RWPE1 (cell line): ENCODE measurements at places on chromosomes 4 and X.

- DNase-seq = no peak
Observed at GRCh38 chrX:27465036-27465435, 1.9 kb upstream of the PPP4R3C start.

DNA sequence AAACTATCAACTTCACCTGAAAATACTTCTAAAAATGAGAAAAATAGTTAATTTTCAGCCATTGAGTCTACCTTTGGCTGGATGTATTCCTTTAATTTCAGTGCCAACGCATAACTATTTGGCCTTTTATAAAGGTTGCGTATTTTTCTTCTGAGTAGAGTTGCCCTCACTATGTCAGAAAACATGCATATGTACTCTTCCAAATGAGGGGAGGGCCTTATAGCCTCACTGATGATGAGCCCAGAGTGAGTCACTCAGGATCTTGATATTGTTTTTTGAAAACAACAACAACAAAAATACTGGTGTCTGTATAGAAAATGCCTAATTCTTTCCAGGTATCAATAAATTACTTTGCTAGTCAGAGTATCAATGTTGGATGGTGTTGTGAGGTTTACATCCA is 349.3 kb downstream of the FBXO8 start:
- peak; percentile 32 for DNase-seq

- no peak for DNase-seq
Observed at GRCh38 chr4:37662251-37662650, 23.9 kb downstream of the RELL1 start.

- no peak for DNase-seq
Observed at GRCh38 chr4:139633195-139633594, 32.4 kb upstream of the MGST2 start.

GRCh38 chr4:150206954-150207353 is 128.7 kb downstream of the DCLK2 start:
- no peak for DNase-seq

DNA sequence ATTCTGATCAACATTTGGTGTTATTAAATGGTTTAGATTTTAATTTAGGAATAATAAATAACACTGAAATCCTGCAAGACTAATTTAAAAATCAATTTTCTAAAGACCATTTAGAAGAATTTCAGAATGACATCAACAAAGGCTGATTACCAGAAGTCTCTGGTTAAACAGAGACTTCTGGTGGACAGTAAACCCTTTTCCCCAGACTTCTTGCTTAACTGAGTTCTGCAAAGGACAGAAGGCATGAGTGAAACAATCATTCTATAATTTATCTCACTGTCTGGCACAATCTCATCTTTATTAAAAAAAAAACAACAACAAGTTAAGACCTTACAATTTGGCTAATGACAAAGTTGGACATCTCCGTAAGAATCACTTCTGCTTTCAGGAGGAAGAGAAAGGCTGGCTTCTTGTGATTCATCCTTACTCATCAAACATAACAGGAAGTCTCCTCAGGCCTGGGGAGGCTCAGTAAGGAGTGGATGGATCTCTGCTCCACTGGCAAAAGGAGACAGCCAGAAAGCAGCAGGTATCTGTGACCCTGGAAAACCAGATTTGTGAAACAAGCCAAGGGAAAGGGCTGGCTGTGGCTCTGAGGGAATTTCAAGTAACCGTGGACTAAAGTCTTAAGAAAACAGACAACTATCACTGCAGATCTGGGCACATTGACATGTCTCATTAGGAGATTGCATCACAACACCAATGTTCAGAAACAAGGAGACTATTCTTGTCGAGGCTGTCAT is 908 bp upstream of the TLR6 start:
- peak; percentile 80 for DNase-seq

- no peak for DNase-seq
Observed at GRCh38 chrX:79408623-79409322, 41.6 kb upstream of the ITM2A start.

DNA sequence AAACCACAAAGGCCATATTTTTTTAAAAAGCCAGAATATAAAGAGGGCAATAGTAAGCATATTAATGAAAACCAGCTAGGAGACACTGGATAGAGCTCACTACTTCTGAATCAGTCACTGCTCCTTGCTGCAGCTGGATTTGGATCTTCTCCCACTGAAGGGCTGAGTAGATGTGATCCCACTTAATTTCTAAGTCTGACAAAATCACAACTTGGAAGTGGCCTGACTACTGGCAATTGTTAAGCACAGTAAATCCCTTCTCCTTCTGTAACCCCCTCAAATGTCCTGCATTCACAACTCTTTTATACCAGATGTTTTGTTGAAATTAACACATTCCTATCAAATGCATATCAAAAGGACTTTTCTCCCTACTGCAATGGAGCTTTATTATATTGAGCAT is 72.9 kb downstream of the AMMECR1 start:
- DNase-seq = no peak

DNA sequence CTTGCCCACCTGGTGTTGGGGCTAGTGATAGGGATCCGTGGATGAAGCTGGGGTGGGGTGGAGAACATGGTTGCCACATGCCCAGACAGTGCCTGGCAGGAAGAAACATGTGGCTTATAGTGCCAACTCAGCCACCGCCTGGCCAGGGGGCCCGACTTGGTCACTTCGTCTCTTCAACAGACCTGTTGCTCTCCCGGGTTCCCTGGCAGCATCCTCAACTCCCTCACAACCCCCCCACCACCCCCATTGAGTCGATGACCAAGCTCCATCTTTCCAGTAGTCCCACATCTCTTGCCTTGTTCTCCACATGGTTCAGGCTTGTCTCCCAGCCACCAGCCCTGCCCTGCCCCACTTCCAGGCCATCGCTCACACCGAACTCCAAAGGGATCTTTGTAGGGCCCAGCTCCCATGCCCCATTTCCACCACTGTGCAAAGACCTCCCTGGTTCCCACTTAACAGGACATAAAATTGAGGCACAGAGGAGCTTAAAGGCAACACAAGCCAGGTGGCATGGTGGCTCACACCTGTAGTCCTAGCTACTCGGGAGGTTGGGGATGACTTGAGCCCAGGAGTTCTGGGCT is 7.8 kb downstream of the PNCK start:
- DNase-seq = no peak

- DNase-seq = no peak
Observed at GRCh38 chrX:134745636-134746409, 87.6 kb upstream of the PLAC1 start.

DNA sequence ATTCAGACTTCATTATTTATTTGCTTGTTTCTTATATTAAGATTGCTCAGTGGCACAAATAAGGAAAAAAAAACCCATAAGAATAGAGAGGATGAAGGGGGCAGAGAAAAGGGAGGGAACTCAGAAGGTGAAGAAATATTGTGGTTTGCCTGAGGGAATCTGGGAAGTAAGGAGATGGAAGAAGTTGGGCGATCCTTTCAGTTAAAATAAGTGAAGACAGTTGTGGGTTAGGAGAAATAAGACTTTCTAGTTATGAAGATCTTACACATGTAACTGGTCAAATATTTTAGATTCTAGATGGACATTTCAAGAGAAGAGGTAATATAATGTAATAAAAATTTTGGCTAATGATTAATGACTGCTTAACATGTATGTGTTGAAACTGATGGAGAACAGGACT is 138.7 kb upstream of the LIMCH1 start:
- no peak for DNase-seq

GRCh38 chr4:177489471-177490246 is 47.4 kb upstream of the AGA start:
- DNase-seq = no peak

DNA sequence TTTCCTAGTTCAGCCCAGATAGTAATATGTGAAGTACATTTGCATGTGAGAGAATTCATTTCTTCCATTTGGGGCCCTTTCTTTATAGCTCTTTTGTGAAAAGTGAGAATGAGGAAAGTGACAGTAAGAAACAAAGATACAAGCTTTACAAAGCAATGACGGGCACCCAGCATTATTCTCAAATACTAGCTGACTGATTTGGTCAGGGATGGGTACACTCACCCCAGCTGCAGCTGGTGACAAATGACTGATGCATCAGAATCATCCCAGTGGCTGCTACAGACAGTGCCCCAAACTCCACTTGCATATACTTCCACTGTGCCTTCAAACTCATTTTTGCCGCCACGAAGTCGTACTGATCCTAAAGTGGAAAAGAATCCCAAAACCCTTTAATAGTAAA is 14.8 kb downstream of the PRSS12 start:
- no peak for DNase-seq

DNA sequence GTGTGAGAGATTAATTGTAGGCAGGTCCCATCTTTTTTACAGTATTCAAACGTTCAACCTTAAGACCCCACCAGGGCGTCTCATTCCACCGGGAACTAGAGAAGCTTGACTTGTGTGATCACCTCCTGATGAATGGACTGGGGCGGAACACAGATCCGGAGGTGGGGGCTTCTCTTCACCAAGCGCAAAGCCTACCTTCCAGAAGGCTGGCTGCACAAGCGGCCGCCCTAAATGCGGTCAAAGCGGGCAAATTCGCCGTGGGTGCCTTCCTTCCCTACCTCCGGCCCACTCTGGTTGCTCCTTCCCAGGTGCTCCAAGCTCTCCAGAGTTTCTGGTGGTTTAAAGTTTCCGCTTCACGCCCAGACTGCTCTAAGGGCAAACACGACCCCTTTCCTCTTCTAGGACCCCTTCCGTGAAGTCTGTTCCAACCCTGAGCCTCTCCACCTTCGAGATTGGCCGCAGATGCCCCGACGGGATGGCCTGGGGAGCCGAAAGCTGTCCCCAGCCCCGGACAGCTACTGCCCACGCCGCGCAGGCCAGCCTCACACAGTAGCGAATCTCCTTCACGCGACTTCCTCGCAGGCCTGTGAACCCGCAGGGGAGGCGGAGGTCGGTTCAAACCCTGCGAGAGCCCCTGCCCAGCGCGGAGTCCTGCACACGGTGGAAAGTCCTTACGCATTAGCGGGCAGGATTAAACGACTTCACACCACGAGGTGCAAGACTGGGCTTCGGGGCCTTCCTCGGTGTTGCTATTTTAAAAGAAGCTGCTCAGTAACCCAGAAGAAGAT is 1.6 kb upstream of the WWC2 start:
- no peak for DNase-seq

- peak; percentile 55 for DNase-seq
Observed at GRCh38 chrX:153646620-153647373, at the start of gene DUSP9. Gene DUSP9, plus strand, starts transcription at chrX:153647203. Its CDS starts 751 bp downstream, at chrX:153647954.

GRCh38 chr4:156830351-156830750 is 141.2 kb downstream of the PDGFC start:
- no peak for DNase-seq

- DNase-seq = no peak
Observed at GRCh38 chr4:37847311-37847884, 20.9 kb downstream of the PGM2 start.

DNA sequence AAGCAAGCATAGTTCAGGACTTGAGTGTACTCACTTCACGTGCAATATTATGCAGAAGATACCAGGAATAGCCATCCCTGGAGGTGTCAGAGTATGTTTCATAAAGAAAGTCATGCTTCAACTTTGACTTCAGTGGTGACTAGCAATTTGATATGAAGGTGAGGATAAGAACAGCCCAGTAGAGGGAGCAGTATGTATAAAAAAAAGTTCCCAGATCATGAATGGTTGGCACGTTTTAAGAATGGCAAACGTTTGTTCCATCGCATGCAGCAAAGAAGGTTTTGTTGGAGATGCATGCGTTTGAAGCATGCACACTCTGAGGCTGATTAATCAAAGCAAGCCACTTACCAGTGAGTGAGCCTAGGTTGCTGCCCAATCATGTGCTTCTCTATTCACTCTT is 33.5 kb upstream of the SLITRK4 start:
- DNase-seq = peak; percentile 1

- peak; percentile 81 for DNase-seq
Observed at GRCh38 chr4:37693450-37694190, 7.4 kb upstream of the RELL1 start.

GRCh38 chrX:121050781-121051180 is 3.4 kb downstream of the GLUD2 start:
- no peak for DNase-seq
